Hematopoietic multipotent progenitor cell treated with erythropoietin and hydrocortisone succinate and interleukin-3 and kit ligand, for 8 days (in vitro differentiated cells): ENCODE measurements at places on chromosomes 4 and X.

DNA sequence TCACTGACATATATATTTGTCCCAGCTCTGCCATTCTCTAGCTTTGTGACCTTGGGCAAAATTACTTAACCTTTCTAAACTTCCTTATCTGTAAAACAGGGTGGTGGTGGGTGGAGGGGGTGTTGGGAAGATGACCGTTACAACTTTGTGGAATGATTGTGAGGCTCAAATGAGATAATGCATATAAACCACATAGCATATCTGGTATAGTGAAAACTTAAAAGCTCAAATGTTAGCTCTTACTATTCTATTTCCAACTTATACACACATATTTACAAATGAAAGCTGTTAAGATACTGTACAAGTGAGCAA is 52.9 kb upstream of the HPRT1 start:
- peak; percentile 86 for DNase-seq

DNA sequence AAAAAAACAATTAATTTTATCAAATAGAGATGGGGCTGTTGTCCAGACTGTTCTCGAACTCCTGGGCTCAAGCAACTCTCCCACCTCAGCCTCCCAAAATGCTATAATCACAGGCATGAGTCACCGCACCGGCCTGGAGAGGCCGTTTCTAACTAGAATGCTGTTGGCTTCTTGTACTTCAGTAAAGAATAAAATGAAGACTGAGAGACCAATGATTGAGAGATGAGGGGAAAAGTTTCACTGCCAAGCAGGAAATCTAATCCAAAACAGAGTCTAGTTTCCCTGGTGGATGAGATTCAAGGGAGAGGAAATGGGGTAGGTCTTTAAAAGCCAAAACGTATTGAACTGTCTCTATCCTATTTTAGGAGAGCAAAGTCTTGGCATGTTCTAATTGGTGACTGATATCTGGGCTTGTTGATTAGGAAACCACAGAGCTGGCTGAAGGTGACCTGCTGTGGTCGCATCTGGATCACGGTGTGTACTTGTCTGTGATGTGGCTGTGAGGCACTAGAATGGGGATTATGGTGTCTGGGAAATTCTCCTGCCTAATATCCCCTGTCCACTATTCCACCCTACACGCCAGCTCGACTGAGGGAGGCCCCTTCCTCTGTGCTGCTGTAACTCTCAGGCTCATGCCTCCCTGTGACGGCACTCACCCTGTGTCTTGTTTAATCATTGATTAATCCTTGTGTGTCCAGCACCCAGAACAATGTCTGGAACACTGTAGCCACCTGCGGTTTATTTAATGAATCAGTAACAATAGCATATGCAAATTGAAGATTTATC is 15.0 kb upstream of the TRIM2 start:
- peak; percentile 46 for DNase-seq

GRCh38 chrX:7500386-7500785 is 342.6 kb upstream of the VCX start:
- DNase-seq = no peak

- no peak for DNase-seq
Measured at GRCh38 chr4:75101906-75102786, 169.2 kb downstream of the PARM1 start.

DNA sequence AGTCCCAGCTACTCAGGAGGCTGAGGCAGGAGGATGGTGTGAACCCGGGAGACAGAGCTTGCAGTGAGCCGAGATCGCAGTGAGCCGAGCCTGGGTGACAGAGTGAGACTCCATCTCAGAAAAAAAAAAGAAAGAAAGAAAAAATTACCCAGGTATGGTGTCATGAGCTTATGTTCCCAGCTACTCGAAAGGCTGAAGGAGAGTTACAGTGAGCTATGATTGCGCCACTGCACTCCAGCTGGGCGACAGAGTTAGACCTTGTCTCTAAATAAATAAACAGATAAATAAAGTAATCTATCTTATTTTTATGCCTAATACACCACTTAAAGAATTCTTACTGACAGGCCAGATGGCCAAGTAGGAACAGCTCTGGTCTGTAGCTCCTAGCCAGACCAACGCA is 73.0 kb downstream of the SLC39A8 start:
- no peak for DNase-seq

- DNase-seq = no peak
Measured at GRCh38 chr4:159484864-159485263, 382.0 kb downstream of the RAPGEF2 start.

DNA sequence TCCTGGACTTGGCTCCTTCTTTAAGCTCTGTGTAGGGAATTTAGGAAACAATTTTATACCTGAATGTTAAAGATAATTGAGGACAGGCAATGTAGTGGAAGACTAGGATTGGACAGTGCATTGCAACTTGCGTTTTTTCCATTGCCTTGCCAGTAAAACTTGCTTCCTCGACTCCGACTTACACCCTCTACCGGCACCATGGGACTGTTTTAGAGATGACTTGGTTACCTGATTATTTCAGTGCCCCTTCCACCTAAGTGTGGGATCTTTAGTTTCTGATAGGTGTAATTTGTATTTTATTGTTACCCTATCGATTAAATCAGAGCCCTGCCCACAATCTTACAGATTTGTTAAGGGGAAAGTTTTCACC is 1.2 kb downstream of the PRPS1 start:
- DNase-seq = peak; percentile 43
